ENCODE measurements at places on chromosomes 7 and 10.
A peak's percentile ranks its signal among the peaks of the same experiment; 100 is the strongest.

GRCh38 chr7:28096713-28097112 is 83.9 kb downstream of the JAZF1 start:
- DNase-seq = peak; percentile 42

DNA sequence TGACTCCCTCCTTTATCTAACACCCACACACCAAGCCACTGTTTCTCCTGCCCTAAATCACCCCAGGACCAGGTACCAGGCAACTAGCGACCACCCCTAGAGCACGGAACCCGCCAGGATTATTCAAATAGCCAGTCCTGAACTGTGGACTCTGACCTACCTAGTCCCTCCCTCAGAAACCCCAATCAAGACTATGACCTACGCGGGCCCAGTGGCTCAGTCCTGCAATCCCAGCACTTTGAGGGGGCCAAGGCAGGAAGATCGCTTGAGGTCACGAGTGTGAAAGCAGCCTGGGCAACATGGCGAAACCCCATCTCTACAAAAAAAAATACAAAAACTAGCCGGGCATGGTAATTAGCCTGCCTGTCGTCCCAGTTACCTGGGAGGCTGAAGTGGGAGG is 232.8 kb upstream of the FOXK1 start:
- DNase-seq = no peak

DNA sequence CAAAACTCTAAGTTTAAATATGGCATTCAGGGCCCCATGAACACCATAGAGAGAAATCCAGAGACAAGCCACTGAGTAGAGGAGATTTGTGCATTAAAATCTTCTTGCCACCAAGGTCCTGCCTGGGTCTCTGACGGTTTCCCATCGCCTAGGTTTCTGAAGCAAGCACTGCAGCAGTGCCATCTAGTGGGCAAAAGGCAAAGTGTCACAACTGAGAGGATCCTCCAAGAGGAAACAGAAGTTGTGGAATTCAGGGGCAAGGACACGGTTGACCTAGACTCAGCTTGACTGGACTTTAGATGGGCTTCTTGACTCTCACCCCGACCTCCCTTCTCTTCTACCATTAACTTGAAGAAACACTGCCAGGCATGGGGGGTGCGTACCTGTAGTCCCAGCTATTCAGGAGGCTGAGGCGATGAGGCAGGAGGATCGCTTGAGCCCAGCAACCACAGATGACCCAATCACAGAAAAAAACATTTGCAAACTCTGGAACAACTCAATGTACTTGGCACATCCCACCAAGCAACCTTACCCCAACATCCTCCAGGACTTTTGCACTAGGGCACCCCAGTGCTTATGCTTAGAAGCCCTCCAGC is 604.1 kb downstream of the GALNT17 start:
- peak; percentile 44 for DNase-seq

GRCh38 chr10:99331207-99331803 is 2.1 kb downstream of the CNNM1 start:
- no peak for DNase-seq

DNA sequence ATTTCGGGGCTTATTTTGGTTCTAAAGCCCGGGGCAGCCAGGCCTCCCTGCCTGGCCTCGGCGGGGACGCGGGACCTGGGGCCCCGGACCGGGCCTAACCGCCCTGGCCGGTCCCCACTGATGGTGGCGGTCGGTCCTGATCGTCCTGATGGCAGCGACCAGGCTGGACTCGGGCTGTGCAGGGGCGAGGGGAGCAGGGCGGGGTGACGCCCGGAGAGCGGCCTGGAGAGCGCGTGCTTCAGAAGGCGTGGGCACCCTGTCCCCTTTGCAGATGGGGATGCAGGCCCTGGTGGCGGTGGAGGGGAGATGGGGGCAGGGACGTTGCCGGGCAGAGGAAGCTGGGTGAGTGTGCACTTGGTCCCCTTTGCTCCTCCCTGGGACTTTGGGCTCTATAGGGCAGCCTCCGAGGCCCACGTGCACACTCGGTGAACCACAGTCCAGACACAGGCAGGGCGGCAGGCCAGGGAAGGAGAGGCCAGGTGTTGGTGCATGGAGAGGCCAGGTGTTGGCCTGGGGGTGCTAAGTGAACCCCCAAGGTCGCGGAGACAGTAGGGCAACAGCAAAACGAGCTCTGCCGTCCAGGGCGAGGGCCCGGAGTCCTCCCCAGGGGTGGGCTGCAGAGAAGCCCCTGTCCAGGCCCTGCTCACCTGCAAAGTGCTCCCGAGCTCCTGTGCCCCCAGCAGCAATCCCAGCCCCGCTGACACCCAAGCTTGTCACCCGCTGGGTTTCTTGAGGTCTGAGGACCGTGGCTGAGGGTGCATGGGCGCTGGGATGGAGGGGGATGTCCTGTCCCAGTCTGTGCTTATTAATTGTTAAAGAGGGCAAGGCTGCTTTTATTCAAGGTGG is 42.4 kb upstream of the FAM20C start:
- DNase-seq = no peak

DNA sequence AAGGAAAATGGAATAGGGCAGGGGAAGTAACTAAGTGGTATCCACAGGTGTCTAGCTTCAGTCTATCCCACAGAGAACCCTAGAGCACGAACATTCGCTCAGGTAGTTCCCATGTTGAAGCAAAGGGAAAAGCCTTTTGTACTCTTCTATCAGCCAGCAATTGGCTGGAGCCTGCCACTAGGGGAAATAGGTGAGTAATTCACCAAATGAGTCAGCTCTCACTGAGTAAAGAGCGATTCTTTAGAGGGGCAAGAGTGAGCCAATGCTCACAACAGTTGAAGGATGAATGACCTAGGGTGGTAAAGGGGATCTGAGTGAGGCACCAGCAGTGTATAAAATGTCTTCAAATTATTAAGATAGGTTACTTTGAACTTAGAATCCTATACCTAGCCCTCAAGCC is 94.1 kb upstream of the ZNF800 start:
- DNase-seq = no peak

GRCh38 chr10:132213917-132214316 is 27.2 kb downstream of the DPYSL4 start:
- no peak for DNase-seq

- DNase-seq = no peak
Measured at GRCh38 chr10:10774416-10774815, 243.3 kb upstream of the CELF2 start.

DNA sequence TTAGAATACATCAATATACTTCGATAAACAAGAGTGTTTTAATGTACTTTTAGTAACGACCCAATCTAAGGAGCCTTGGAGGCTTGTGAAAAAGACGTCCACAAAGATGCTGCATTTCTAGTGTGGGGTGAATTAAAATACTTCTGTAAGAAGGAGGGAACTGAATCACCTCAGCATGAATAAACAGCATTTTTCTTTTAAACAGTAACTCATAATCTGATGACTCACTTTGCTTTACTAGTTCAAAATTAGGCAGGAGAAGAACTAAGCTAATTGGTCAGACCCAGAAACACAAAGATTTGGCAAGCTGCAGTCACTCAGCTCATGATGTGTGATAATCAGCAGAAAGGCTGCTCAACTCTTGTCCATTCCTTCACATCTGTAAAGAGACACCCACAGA is 24.2 kb downstream of the NCOA4 start:
- DNase-seq = no peak

GRCh38 chr7:99109108-99110051 is 34.5 kb downstream of the SMURF1 start:
- no peak for DNase-seq

- DNase-seq = no peak
Measured at GRCh38 chr7:106076537-106076936, 35.6 kb downstream of the SYPL1 start.

- no peak for DNase-seq
Measured at GRCh38 chr10:93469454-93469853, 12.7 kb downstream of the MYOF start.

- no peak for DNase-seq
Measured at GRCh38 chr7:155496267-155497005, 38.5 kb downstream of the EN2 start.

GRCh38 chr7:96219378-96220130 is 102.3 kb downstream of the SLC25A13 start:
- no peak for DNase-seq

GRCh38 chr10:91010952-91011351 is 90.1 kb upstream of the ANKRD1 start:
- DNase-seq = no peak

- no peak for DNase-seq
Measured at GRCh38 chr7:70072220-70072619, 473.9 kb downstream of the AUTS2 start.

DNA sequence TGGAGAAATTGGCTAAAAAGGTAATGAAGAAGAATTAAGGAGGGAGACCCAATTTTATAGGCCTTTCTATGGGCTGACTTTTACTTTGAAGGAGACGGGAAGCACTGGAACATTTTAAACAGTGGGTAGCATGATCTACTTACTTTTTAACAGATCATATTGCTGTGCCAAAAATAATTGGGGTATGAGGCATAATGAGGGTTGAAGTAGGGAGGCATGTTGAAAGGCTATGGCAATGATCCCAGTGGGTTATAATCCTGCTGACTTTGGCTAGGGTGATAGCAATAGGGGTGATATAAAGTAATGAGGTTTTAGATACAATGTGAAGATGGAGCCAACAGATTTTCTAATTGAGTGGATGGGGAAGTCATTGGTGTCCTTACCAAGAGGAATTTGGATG is 73.2 kb downstream of the GPR37 start:
- no peak for DNase-seq

GRCh38 chr10:52194191-52194590 is 119.9 kb upstream of the DKK1 start:
- DNase-seq = no peak
